ENCODE measurements at places on chromosomes 5 and 9.

- DNase-seq, result no peak
These were observed 26.7 kb upstream of the ADAMTS2 start for GRCh38 chr5:179371681-179372680.

DNA sequence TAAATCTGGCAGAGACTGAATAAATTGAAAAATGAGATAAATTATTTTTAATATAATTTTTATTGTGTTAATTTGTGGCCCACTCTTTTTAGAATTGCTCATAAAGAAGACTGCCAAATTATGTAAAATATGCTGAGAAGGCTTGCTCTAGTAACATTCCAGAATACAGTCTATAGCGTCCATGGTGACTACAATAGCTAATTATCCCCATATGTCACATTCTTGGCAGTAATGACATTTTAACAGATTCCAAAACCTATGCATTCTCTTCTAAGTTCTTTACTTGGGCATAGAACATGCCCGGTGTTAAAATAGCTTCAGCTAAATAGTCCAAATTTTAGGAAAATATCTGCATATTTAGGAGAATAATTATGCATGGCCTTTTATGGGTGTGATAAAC, 697.0 kb upstream of the SEMA6A start:
- no peak for DNase-seq

DNA sequence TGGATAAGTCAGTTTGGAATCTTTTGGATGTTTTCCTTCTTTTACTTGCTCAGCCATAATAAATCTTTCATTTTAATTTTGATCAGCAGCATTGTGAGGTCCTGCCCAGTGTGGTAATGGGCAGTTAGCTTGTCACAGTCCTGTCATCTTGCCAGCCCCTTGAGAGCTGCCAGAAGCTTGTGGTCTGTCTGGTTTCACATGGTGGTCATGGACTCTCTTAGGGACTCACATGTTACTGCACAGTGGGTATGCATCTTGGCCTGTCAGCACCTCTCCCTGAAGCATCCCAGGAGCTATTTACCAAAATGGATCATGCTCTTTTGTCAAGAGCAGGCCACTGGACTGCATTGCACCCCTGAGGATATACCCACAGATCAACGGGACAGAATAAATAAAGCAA, 60.3 kb downstream of the DAPK1 start:
- DNase-seq, result no peak

DNA sequence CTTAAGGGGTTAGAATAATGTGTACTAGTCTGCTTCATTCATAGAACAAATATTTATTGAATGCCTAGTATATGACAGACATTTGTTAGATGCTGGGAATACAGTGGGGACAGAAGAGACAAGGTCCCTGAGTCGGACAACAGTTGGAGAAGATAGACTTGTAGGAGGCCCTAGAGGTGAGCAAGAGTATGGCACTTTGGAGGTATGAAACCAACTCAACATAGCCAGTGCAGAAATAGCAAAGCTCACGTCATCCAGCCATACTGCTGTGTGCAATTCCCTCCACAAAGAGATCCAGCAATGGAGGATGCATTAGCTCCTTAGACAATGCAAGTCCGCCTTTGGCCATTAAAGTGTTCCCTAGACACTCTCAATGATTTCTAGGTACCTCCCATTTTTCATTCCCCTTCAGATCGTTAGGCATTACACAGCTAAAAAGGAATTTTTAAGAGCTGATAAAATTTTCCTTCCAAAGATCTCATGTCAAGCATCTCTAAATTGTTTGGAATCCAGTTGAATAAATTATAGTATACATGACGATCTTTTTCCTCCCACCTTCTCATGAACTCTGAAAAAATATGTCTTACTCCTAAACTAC, 1949.6 kb upstream of the WWC1 start:
- DNase-seq, result no peak
